ENCODE measurements at places on chromosomes 12 and 14. TPM values are rescaled to one million over a fixed set of nuclear protein-coding genes. Genes with fewer than 3 reads are reported as not detected.

DNA sequence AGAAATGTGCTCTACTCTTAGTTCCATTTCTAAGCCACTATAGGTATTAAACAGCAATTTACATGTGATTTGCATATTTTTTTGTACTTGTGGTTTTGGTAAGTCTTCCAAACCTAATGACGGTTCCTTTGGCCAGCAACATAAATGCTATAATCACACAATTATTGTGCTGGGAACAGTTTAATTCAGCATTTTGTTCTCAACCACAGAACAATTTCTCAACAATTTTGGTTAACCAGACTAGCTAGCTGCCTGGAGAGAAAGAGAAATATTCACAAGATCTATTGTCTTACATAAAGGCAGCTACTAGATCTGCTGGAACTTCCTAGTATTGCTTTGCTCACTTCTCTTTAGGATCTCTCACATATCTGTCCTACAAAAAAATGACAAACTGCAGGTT, 265.3 kb downstream of the SOX5 start:
- no peaks in the 10 kb centered on the region for H3K4me1 ChIP-seq
- no peaks in the 10 kb centered on the region for H3K27me3 ChIP-seq
- DNase-seq = no peak
- no peak overlapping the region for H3K27ac ChIP-seq
- H3K4me3 ChIP-seq = no peak overlapping the region

- H3K27ac ChIP-seq = no peak overlapping the region
- DNase-seq = no peak
- H3K4me3 ChIP-seq = no peak overlapping the region
- no peaks in the 10 kb centered on the region for H3K36me3 ChIP-seq
- no peaks in the 10 kb centered on the region for H3K4me1 ChIP-seq
- H3K27me3 ChIP-seq = no peaks in the 10 kb centered on the region
These were observed 121.4 kb downstream of the EFCAB11 start for GRCh38 chr14:89833120-89833532.

Gene LHX5
- total RNA-seq = not detected

Gene KRT71
- not detected for total RNA-seq

DNA sequence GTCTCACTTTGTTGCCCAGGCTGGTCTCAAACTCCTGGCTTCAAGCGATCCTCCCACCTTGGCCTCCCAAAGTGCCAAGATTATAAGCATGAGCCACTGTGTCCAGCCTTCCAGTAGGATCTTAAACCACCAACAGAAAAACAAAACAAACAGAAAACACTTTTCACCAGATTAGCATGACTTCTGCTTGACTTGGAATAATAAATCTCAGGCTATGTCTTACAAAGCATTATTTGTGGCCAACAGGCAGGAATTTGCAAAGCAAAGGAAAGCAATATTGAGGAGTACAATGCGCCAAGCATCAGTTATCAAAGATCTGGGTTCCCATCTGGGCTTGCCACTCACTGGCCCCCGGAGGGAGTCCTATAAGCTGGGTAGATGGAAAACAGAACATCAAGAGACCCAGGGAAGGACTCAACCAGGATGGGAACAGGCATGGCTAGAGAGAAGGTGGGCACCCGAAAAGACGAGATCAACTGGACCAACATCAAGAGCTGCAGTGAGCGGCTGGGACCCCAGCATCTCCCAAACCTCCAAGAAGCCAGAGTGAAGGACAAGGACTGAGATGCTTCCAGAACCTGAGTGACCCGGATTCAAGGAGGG, 101.2 kb downstream of the TMEM30B start:
- H3K4me3 ChIP-seq = no peak overlapping the region
- DNase-seq = no peak
- no peaks in the 10 kb centered on the region for H3K36me3 ChIP-seq
- H3K4me1 ChIP-seq = no peaks in the 10 kb centered on the region

GRCh38 chr12:129304529-129304928, 451.3 kb downstream of the GLT1D1 start:
- H3K4me1 ChIP-seq = no peaks in the 10 kb centered on the region
- no peak for DNase-seq
- no peaks in the 10 kb centered on the region for H3K36me3 ChIP-seq
- no peak overlapping the region for H3K4me3 ChIP-seq
- no peak overlapping the region for H3K27ac ChIP-seq

- no peak overlapping the region for H3K4me3 ChIP-seq
- no peaks in the 10 kb centered on the region for H3K36me3 ChIP-seq
- DNase-seq = no peak
- H3K4me1 ChIP-seq = no peaks in the 10 kb centered on the region
These were observed 27.2 kb downstream of the ARF6 start for GRCh38 chr14:49919825-49920659.

- H3K4me1 ChIP-seq = no peaks in the 10 kb centered on the region
- H3K27me3 ChIP-seq = no peaks in the 10 kb centered on the region
- DNase-seq = no peak
- H3K36me3 ChIP-seq = no peaks in the 10 kb centered on the region
These were observed 93.0 kb downstream of the GTF2A1 start for GRCh38 chr14:81127785-81128184.

- H3K27me3 ChIP-seq = no peaks in the 10 kb centered on the region
- H3K4me1 ChIP-seq = no peaks in the 10 kb centered on the region
- H3K4me3 ChIP-seq = no peak overlapping the region
- no peaks in the 10 kb centered on the region for H3K36me3 ChIP-seq
These were observed 1277.3 kb downstream of the SLC16A7 start for GRCh38 chr12:60872850-60873713.

- no peak for DNase-seq
- H3K36me3 ChIP-seq = no peaks in the 10 kb centered on the region
- no peak overlapping the region for H3K27ac ChIP-seq
These were observed 23.8 kb downstream of the NEUROD4 start for GRCh38 chr12:55043542-55043941.

DNA sequence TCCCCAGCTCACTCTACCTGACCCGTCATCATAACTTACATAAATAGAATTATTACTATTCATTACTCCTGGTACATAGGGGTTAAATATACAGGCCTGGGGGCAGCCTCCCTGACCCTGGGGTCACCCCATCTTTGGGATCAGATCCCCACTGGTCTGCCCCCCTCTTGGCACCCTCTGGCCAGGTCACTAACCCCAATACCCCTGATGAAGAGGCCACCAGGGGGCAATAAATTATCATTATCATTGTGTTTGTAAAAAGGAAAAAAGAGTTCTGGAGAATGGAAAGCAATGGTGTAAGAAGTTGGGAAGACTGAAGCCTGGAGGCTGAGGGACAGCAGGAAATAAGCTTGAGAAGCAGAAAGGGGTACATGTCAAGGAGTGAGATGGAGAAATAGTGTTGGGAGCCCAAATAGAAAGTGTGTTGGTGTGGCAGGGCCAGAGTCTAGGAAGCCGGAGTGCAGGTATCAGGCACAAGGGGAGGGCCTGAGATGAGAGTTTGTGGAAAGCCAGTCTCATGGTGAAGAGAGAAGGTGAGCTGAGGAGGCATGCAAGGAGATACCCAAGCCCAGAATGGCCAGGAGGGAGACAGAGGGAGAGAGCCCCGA, 6.1 kb upstream of the AAAS start:
- H3K4me3 ChIP-seq = no peak overlapping the region
- no peaks in the 10 kb centered on the region for H3K4me1 ChIP-seq
- H3K36me3 ChIP-seq = no peaks in the 10 kb centered on the region
- H3K27ac ChIP-seq = no peak overlapping the region
- no peak for DNase-seq

- H3K27me3 ChIP-seq = no peaks in the 10 kb centered on the region
- H3K4me3 ChIP-seq = no peak overlapping the region
- H3K36me3 ChIP-seq = no peaks in the 10 kb centered on the region
These were observed 5.0 kb downstream of the TTC9 start for GRCh38 chr14:70646705-70647104.

- no peak for DNase-seq
- H3K4me3 ChIP-seq = no peak overlapping the region
- H3K4me1 ChIP-seq = no peaks in the 10 kb centered on the region
- H3K27me3 ChIP-seq = no peaks in the 10 kb centered on the region
- H3K27ac ChIP-seq = no peak overlapping the region
- no peaks in the 10 kb centered on the region for H3K36me3 ChIP-seq
These were observed 14.8 kb downstream of the IRAK3 start for GRCh38 chr12:66203820-66204219.
